ENCODE measurements at places on chromosomes 13 and 19.

DNA sequence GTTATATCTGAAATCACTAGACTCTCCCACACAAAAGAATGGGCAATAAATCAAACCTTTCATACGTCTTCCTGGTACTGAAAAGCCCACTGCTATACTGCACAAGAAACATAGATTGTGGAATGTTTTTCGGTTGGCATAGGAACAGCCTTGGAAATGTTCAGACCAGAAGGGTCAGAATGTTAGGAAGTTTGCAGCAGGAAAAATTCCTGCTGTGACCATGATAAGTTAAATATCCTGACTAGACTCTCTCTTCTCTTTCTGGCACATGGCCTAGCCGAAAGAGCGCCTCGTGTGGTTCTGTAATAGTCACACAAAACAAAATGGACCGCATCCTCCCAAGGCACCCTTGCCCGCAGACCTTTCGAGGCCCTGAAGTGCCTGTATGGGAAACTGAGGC is 427.2 kb downstream of the COG6 start:
- peak; percentile 58 for DNase-seq

GRCh38 chr13:98938801-98939200 is 39.1 kb downstream of the DOCK9 start:
- DNase-seq: no peak

- no peak for DNase-seq
Measured at GRCh38 chr13:21531455-21531854, 72.4 kb upstream of the ZDHHC20 start.

GRCh38 chr19:15108145-15108844 is 1.1 kb downstream of the SYDE1 start:
- peak; percentile 57 for DNase-seq

DNA sequence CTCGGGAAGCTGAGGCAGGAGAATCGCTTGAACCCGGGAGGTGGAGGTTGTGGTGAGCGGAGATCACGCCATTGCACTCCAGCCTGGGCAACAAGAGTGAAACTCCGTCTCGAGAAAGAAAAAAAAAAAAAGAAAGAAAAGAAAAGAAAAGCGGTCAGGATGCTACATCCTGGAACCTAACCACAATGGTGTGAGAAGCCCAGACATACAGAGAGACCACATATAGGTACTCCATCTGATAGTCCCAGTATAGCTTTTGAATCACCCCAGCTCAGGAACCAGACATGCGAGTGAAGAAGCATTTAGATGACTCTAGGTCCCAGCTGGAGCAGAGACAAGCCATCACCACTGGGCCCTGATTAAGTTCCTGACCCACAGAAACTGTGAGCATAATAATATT is 3.2 kb downstream of the IFNL1 start:
- no peak for DNase-seq

GRCh38 chr19:6738787-6739389 is 592 bp upstream of the TRIP10 start:
- no peak for DNase-seq

DNA sequence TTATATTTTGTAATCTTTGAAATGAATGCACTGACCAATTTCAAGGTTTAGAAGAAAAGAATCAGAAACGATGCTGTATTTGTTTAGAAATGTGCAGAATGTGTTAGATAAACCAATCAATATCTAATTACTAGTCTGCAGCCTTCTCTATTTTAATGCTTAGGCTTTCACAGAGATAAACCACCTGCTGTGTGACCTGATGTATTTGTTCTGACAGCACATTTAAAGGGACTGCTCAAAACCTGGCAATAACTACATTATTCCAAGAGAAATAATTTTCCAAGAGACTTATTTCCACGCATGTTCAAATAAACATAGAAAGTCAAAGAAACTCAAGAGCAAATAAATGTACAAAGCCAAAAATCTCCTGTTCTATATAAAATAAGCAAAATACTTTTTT is 641.6 kb upstream of the PCDH20 start:
- DNase-seq: no peak

Data from mesenchymal stem cell (in vitro differentiated cells and primary cell).